ENCODE measurements at places on chromosomes 11 and 22.

GRCh38 chr11:34364102-34364501 lies 6.3 kb upstream of the ABTB2 start:
- no peak for DNase-seq

- no peak for DNase-seq
These were observed 49.5 kb downstream of the TTC28 start for GRCh38 chr22:28630177-28630574.

DNA sequence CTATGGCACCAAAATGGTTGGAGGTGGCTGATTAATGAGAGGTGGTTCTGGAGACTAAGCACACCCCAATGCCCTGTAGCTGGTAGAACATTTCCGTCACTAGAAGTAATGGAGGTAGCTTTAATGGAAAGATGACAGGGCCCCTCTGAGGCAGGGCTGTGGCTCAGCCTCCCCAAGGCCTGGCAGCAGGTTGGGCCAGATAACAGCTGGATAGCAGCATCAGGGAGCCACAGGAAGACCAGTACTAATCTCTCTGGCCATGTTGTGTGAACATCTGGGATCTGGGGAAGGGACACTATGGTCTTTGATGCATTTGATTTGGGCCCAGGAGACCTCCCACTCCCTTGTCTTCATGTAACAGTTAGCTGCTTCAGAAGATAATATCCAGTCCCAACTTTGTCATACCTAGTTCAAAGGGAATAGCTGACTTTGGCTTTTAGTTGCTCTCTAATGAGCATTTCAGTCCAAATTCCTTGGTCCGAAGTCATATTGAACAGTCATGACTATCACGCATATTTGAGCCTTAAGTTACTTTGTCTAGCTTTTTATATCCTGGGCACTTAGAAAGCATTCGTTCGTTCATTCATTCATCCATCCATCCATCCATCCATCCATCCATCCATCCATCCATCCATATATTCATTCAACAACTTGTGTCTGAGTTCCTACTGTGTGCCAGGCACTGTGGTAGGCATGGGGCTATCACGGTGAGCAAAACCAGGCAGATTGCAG lies 53.0 kb upstream of the LMO2 start:
- no peak for DNase-seq

DNA sequence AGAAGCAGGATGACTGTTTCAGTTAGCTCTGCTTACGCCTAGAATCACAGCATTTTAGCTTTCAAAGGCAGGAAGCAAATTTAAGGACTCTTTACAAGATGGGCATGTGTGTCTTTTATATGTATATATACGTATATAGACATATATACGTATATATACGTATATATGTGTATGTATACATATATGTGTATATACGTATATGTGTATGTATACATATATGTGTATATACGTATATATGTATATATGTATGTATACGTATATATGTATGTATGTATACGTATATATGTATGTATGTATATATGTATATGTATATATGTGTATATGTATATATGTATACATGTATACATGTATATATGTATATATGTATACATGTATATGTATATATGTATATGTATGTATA lies 111.1 kb downstream of the FBXO7 start:
- DNase-seq = no peak

DNA sequence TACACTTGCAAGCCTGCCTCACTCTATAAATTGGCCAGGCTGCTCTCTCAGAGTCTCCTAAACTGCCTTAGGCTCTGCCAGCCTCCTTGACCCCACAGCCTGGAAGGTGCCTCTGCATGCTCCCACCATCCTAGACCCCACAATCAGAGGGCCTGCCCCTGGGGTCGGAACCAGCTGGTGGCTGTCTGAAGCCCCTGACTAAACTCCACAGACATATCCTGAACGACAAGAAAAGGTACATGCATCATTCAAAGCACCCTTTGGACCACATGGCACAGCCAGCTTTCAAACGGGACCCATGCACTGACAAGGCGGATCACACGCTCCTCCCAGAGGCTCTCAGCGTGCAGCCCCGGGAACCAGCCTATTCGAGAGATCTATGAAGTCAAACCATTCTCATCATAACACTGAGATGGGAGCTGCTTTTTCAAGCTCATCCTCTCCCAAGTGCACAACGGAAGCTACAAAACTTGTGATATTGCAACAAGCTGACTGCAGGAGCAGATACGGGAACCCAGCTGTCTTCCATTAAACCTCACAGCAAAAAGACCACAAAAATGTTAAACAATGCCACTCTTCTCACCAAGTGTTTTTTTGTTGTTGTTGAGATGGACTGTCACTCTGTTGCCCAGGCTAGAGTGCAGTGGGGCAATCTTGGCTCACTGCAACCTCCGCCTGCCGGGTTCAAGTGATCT lies 8.1 kb downstream of the SHANK2 start:
- DNase-seq = no peak

DNA sequence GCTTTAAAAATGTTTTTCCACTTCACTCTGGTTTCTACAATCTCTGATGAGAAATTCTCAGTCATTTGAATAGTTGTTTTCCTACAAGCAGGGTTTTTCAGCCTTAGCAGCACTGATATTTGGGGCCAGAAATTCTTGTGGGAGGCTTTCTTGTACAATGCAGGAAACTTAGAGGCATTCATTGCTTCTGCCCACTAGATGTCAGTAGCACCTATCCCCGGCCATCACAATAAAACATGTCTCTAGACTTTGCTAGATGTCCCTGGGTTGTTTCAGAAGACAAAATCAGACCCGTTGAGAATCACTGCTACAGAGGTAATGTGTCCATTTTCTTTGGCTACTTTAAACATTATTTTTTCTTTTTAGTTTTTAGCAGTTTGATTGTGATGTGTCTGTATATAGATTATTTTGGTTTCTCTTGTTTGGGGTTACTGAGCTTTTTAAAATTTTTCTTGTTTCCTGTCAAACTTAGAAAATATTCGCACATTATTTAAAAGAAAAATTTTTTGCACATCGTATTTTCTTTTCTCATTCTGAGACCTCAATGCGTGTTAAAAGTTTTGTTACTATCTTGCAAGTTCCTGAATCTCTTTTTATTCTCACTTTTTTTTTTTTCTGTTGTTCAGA lies 60.8 kb upstream of the CCDC179 start:
- no peak for DNase-seq

- no peak for DNase-seq
These were observed 76.9 kb downstream of the PACS1 start for GRCh38 chr11:66146940-66147339.

DNA sequence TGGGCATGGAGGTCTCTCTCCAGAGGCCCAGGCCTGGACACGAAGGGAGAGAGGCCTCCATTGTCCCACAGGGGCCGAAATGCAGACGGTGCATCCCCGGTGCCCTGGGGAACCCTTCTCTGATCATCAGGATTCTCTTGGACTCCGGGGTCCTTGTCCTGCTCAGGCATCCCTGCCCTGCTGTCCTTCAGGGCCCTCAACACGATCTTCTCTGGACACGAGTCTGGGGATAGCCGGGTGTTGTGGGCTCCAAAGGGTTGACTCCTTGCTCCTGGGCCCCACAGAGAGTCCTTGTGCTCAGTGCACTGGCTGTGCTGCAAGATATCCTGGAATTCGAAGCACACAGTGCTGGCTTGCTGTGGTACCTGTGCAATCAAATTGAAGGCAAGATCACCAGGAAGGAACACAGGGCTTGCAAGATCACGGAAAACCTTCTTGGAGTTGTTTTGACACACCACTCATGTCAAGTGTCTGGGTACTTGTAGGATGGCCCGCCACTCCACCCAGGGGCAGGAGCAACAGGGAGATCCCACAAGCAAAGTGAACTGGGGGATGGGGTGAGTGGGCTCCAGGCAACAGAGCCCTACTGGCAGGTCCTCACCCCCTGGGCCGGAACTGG lies 61.3 kb upstream of the PRODH start:
- no peak for DNase-seq

DNA sequence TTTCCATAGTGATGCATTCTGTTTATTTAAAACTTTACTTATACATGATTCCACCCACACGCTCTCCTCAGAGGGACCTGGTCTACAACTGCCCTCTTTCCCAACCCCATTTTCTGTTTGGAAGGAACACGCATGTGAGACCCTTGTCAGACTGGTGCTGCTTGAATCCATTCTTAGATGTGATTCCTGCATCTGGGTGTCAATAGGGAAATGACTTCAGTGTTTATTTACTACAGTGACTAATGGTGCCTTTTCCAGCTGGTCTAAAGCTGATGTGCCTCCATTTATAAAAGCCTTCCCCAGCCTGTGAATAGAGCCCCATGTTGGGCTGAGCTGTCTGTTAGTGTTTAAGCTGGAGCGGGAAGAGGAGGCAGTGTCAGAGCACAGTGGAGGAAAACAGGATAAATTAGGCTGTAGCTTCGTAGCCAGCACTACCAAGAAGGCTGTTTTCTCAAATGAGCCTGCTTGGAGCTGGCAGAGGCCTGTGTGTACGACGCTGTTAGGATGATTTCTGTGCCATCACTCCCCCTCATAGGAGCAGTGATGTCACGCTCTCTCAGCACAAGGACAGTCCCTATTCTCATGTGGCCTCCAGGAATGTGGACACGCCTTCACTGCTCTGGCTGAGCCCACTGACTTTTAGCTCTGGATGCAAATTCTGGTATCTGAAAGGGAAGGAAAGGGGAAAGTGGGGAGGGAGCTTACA lies 18.9 kb upstream of the C11orf96 start:
- DNase-seq = no peak

GRCh38 chr11:10984250-10984649 lies 126.4 kb upstream of the ZBED5 start:
- DNase-seq = no peak

DNA sequence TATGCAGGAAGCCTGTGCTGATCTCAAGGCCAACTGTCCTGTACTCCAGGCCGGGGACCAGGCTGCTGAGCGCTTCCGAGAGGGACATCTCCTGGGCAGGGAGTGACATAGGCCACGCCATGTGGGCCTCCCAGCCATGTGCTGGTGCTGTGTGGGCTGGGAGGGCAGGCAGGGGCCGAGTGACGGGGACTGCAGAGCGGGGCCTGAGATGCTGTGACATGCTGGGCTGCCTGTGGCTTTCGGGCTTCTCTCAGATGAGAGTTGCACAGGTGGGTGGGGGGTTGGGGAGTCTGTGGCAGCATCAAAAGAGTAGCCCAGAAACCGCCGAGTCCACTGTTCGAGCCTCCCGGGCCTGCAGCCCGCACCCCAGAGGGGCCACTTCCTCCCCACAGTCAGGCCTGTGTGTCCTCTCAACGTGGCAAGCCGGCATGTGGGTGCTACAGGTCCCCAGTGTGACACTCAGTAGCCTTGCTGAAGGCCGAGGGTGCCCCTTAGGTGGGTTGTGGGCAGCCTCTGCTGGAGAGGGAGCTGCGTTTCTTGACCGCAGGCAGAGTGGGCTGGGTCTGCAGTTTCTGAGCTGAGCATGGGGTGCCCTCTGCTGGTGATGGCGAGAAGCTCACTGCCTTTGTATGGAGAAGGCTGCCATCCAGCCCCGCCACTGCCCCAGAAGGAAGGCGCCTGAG lies 101.2 kb downstream of the BCR start:
- DNase-seq = peak; percentile 86

DNA sequence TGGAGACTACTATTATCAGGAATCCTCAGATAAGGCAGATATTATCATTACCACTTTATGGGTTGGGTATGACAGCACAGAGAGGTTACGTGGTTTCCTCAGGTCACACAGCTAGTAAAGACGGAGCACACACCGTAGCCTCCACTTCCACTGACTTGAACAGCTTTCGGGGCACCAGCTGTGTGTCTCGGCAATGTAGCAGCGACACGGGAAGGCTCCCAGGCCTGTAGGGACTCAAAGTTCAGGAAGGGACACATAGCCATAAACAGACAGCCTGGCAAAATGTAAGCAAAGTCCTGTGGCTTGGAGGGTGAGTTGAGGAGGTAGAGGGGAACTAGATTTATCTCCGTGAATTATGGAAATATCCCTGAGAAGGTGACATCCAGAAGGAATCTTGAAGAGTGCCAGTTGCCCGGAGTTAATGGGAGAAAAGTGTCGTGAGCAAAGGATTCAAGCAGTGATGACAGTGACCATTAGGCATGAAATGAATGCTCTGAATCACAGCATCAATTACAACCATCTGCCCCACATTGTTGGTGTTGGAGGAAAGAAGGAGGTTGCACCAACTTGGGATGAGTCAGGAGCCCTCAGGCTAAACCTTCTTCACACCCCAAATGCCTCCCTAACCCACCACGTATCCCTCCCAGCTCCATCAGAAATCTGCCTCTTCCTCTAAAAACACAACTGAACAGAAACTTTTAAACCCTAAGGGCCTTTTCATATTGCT lies 106.7 kb upstream of the ASPHD2 start:
- no peak for DNase-seq

- no peak for DNase-seq
These were observed 411.4 kb upstream of the FAT3 start for GRCh38 chr11:91813263-91813662.

DNA sequence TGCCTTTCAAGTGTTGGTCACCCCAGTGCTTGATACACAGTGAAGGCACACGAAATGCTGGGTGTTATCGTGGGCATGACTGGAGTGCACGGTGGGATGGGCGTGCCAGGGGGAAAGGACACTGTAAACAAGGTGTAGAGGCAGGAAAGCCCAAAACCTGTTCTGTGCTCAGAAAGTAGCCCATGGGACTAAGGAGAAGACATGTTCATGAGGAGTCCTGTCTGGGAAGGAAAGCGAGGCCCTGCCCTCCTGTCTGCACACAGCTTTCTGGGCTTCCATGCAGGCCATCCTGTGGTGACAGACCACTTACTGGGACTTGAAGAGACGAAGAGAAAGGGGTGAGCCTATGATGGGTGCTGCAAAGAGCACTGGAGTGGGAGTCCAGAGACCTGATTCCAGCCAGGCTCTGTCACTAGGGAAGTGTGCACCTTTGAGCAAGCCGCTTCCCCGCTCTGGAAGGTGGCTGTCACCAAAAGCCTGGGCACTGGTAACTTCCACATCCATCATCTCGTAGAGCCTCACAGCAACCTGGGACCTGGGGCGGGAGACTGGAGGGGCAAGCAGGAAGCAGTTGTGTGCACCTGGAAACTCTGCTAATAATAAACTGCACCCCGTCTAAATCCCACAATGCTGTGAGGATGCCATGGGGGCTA lies 846 bp upstream of the POU2F3 start:
- no peak for DNase-seq

GRCh38 chr11:4636136-4636535 lies 1.1 kb upstream of the OR51D1 start:
- no peak for DNase-seq

GRCh38 chr22:25478528-25478927 lies 85.9 kb upstream of the GRK3 start:
- no peak for DNase-seq

GRCh38 chr22:22388494-22388893 lies 120.0 kb downstream of the ZNF280B start:
- DNase-seq = peak; percentile 20
